ENCODE measurements at places on chromosomes 3 and 15.

DNA sequence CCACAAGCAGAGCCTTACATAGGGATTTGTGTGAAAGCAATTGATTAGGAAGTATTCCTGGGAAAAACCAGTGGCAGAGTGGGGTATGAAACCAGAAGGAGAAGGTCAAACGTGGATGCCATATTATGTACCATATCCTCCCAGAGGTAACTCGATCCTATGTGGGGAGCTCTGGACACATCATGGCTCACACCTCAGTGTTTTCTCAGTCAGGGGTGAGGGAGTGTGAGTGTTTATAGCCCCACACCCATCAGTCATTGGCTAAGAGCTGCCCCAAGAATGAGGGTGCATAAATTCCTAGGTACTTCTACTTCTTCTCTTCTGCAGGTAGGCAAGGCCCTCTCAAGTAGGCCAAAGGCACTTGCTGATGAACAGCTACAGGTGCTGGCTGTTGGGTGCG is 28.2 kb upstream of the PDZRN3 start:
- DNase-seq: no peak

DNA sequence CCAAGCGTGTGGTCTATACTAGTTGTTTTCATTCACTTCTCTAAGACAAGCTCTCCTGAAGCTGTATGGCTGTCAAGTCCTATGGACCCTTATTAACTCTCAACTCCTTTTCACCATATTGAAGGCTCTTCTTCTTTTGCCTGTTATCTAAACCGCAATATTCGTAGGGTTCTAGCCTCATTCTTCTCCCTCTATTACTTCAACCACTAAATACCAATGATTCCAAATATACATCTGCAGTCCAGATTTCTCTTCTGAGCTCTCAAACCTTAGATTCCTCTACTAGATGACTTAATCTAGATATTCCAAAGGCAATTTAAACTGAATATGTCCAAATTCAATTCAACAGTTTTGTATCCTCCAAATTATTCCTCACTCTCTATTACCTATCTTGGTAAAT is 24.6 kb downstream of the AQR start:
- no peak for DNase-seq

DNA sequence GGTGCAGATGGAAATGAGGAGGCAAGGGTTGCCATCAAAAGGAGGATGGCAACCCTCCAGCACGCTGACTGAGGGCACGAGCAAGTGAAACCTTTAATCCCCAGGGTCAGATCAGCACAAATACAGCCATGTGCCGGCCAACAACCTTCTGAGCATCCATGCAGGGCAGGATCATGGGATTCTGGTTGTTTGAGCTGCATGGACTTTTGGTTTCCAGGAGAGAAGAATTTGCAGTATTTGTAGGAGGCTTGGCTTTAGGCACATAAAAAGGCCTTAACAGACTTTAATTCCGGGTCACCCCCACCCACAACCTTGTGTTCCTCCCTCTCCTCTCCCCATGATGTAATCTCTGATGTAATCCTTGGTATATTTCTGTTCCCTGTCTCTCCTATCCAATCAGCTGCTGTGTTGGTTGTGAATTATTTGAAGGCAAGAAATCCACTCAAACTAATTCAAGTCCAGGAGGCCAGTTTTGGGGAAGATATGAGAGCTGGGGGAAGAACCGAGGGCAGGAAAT is 254.3 kb downstream of the SHQ1 start:
- no peak for DNase-seq

DNA sequence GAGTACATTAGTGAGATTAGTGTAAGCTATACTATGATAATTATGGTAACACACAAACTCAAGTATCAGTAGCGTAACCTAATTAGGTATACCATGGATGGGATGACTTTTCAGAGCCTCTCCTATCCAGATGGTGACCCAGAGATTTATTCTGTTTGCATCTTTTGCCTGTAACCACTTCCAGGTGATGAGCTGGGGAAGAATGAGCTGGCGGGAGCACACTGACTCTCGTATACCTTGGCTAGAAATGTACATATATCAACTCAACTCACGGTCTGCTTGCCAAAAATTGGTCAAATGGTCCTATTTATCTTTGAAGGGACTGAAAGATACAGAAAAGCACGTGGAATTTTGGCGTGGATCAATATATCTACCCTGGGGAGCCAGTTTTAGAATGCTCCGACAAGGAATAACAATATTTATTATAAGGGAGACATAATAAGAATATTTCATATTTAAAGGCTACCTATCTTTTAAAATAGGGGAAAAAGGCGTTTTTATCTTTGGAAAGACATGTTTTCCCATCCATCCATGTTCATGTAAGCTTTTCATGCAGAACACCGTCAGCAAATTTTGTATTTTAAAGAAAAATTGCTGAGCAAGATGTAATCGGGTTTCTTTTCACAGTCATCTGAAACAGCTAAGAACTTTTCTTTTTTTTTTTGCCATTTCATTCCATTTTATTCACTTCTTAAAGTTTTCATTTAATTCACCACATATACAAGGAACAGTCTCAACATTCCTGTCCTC is 502.6 kb upstream of the CBLB start:
- no peak for DNase-seq

DNA sequence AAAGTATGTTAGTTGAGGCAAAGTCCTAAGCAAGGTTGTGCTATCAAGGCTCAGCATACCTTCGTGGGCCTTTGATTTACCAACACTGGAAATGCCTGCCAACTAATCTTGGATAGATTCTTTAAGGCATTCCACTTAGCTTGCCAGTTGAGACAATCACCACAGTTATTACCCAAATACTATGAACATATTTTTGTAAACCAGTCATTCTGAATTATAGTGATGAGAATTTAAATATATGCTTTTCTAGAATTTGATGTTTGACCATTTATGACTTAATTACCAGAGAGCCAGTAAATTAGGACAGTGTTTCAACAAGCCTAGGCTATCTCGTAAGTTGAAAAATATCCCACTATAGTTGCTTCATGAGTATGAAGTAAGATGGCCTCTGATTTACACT is 15.5 kb downstream of the TRIM59 start:
- no peak for DNase-seq

DNA sequence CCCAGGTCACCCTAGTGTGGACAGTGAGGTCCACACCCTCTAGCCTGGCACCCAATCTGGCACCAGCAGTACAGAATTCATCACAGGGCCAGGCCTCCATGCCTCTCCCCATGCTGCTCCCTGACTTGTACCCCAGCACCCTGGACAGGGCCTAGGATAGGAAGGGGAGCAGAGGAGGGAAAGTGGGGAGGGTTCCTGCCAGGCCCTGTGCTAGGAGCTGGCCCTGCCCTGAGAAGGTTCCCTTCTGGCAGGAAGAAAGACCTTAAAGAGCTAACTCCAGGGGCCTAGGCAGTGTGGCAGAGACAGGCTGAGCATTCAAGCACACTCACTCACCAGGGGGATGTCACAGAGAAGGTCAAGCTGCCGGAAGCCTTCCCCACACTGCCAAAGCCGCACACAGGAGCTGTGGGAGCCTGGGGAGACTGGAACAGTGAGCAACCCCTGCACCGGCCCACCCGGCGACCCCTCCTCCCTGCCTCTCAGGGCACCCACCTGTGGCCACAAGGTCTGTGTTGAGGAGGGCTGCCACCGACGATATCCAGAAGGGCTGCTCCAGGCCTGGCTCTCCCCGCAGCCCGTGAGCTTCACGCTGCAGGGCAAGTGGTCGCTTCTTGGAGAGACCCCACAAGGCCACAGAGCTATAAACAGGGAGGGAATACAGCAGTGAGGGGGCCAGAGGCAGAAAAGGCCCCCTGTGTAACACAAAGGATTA is 7.4 kb downstream of the RRP9 start:
- no peak for DNase-seq

- no peak for DNase-seq
Measured at GRCh38 chr15:33956397-33956796, 11.9 kb upstream of the CHRM5 start.

GRCh38 chr15:86591994-86592735 is 512.5 kb downstream of the AGBL1 start:
- no peak for DNase-seq

DNA sequence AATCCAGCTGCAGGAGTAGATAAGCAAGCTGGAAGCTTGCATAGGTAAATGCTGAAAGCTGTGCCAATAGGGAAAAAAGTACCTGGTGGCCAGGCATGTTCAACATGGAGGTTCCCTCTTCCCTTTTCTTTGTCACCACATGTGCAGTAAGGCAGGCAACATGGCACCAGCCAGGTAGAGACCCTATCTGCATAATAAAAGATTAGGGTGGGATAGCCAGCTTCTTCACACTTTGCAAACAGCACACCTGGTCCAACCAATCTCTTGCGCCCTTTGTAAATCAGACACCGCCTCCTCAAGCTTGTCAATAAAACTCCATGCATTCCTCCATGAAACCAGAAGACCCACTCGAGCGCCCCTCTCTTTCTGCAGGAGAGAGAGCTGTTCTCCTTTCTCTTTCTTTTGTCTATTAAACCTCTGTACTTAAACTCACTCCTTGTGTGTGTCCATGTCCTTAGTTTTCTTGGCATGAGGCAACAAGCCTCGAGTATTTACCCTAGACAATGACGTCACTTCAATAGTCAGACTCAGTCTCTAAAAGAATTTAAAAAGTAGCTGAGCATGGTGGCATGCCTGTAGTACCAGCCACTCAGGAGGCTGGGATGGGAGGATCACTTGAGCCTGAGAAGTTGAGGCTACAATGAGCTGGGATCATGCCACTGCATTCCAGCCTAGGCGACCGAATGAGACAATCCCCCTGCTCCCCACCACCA is 256.3 kb downstream of the SCAPER start:
- no peak for DNase-seq

DNA sequence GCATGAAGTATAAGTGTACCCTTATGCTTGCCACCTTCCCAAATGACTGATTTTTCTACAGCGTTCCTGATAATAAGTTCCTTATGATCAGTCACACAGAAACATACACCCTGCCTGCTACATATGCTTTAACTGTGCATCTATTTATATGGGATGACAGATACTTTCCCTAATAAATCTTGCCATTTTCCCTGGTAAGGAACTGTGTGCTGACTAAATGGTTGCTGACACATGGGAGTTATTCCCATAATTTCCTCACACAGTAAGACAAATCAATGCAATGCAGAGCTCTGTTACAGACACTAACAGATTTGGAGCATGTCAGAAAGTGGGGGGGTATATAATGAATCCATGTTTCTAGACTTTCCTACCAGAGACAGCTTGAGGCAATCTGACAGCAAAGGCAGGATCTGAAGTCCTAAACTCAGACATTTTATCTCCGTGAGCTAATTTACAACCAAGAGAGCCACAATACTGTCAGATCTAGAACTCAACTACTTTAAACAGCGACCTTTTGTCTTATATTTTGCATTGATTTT is 86.9 kb upstream of the TCF12 start:
- no peak for DNase-seq

DNA sequence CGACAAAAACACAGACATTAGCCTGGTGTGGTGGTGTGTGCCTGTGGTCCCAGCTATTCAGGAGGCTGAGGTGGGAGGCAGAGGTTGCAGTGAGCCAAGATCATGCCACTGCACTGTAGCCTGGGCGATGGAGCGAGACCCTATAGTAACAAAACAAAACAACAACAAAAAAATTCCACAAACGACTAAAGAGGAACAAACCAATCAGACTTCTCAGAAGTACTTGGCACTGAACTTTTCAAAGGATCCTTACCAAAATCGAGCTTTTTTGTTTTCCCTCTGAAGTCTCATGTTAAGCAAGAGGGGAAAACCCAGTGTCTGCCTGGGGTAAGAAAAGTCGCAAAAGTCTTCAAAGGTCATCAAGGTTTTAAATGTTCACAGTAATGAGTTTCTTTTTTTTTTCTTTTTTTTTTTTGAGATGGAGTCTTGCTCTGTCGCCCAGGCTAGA is 30.1 kb upstream of the TFRC start:
- DNase-seq: no peak

DNA sequence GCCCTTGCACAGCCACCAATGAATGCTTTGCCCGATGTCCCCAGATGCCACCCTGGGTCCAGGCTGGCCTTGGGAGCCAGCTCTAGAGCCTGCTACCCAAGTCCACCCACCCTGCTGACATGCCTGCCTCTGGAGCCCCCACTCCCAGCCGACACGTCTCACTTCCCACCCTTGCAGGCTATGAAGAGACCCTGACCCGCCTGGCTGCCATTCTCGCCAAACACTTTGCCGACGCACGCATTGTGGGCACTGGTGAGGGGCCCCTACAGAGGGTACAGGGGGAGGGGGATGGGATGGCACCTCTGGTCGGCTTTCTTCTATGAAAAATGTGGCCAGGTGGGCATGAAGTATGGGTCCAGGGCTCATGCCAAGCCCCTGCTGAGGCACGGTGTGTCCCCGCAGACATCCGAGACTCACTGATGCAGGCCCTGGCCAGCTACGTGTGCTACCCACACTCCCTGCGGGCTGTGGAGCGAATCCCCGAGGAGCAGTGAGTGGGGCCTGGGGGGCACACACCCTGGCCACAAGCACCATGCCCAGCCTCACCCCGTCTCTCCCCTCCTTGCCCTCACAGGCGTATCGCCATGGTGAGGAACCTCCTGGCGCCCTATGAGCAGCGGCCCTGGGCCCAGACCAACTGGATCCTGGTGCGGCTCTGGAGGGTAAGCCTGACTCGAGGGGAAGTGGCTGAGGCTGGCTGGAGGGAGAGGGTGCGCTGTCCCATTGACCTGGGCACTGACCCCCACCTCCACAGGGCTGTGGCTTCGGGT is 6.0 kb downstream of the AMIGO3 start:
- no peak for DNase-seq

DNA sequence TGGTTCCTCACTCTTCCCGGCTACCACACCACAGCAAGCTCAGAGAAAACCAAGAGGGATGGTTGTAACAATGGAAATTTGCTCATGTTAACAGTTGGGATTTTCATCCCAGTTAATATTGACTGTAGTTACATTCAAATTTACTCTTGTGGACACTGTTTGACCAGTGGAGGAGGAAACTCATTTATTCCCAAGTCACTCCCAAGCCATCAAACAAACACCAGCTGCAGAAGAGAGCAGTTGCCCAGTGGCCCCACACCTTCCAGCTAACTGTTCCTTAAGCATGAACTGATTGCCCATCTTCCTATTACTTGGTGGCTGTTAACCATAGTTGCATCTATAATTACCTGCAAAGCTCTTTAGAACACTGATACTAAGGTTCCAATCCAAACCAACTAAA is 24.1 kb upstream of the MECOM start:
- DNase-seq: no peak

DNA sequence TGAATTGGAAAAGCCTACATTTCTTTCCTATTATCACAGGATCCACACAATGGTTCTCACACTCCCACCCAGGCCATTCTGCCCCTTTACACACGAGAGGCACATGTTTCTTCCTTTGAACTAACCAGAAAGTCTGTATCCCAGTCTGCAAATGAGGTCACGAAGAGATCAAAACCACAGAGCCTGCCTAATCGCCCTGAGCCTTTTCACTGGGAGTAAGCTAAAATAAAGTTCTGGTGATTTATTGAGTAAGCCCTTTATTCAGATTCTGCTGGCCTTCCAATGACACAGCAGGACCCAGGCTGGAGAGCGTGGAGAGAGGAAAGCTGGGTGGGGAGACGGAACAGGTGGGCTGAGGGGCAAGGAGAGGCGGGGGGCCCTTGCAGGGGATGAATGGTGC is 78.7 kb downstream of the ATP1B3 start:
- DNase-seq: no peak

All from NCI-H1930 (cell line).